ENCODE measurements at places on chromosomes 7 and 10.
A peak's percentile ranks its signal among the peaks of the same experiment; 100 is the strongest.

GRCh38 chr10:89309156-89310055, 7.6 kb downstream of the IFIT2 start:
- DNase-seq: no peak

DNA sequence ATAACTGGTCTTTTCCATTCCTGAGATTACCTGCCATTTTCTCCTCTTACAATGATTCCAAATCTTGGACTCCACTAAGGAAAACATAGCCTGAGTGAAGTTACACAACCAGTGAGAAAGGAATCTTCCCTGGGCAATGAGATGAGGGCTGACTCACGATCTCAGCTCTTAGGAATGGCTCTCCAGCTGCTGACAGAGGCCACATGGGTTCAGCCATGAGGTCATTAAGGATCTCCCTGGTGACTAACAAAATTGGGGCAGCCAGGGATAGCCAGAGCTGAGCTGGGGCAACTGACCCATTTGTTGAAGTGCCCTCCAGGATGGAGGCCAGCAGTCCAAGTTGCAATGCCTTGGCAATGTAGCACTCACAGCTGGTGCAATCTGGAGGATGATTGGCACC, 78.7 kb upstream of the MKLN1 start:
- DNase-seq: peak; percentile 83

DNA sequence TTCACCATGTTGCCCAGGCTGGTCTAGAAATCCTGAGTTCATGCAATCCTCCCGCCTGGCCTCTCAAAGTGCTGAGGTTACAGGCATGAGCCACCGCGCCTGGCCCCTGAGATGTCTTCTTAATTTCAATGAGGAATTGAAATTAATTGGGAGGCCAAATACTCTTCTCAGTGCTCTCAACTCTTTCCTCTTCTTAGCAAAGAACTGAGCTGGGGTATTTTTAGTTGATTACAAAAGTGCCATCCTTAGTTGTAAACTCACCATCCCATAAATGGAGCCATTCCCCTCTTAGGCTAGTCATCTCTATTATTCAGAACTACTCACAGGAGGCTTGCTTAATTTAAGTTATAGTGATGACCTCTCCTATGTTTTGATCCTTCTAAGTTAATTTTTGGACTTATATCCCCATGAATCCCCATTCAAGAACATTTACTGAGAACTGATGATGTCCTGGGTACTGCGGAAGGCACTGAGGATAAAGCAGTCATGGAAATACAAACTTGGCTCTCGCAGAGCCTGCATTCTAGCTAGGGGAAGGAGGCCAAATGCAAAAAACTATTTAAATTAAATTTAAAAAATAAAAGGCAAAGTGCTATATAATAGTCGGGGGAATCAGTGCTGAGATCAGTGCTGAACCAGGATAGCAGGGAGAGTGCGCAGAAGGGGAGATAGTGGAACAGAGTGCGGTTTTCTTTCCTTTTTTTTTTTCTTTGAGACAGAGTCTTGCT, 145.3 kb downstream of the SFMBT2 start:
- DNase-seq: no peak

GRCh38 chr10:43862756-43863155, 214.1 kb upstream of the ZNF32 start:
- DNase-seq: no peak

GRCh38 chr10:22550732-22551131, 163.6 kb downstream of the PIP4K2A start:
- DNase-seq: peak; percentile 15

DNA sequence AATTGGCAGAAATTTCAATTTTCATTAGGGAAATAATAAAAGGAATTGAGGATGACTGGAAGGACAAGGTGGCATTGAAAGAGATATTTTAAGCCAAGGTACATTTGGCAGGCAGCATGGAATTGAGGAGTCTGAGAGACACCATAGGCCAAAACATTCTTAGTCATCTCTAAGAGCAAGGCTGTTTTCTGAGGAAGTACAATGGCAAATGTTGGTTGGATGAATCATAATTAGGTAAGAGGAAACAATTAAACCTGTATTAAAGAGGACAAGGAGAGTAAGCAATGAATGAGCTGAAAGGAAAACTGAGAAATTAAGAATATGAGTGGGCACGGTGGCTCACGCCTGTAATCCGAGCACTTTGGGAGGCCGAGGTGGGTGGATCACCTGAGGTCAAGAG, 86.3 kb downstream of the MRPL32 start:
- no peak for DNase-seq

DNA sequence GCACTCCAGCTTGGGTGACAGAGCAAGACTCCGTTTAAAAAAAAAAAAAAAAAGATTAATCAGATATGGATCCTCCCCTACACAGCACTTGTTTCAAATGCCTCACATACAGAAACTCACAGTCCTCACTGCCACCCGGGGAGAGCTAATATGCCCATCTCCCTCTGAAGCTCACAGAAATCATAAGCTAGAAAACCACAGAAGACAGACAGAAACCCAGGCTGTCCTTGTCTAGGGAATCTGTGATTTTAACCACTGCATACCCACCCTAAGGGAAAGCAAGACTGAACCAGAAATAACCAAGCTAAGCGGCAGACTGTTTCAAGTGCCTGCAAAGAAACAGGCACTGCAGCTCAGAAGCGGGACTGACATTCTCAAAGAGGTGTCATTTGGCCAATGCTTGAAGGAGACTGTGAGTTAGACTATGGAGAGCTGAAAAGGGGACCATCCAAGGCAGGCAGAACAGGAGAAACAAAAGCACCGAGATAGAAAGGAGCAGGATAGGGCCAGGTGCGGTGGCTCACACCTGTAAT, 37.6 kb downstream of the SLC37A3 start:
- no peak for DNase-seq

GRCh38 chr7:41063116-41063515, 639.8 kb downstream of the INHBA start:
- DNase-seq: no peak

DNA sequence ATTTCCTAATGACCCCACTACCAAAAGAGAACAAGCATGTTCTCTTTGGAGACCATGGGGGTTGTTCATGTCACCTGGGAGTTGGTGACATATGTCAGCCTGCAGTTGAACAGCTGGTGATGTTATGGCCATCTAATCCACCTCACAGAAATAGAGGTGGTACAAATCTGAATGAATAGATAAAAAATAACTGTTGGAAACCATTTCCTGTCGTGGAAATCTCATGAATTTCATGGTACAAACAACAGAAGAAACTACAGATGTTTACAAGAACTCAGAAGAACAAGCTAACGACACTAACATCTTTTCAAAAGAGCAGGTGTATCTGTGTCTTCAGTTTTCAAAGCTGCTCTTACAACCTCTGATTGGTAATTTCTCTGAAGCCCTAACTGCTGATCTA, 81.3 kb downstream of the RAPGEF5 start:
- no peak for DNase-seq

DNA sequence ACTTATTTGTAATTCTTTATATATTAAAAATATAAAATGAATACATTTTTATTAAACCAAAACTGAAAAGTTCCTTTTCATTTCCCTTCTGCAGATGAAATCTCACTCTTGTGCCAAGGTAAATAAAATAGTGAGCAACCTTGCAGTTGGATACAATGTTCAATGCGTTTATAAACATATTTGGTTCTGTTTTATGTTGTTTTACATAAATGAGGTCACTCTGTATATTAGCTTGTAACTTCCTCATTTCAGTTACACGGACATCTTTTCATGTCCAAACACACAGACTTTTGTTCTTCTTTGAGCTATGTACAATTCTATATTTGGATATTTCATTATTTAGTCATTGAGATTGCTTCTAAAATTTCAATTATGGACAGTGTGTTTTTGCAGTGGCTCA, 107.7 kb downstream of the BBS9 start:
- DNase-seq: no peak

DNA sequence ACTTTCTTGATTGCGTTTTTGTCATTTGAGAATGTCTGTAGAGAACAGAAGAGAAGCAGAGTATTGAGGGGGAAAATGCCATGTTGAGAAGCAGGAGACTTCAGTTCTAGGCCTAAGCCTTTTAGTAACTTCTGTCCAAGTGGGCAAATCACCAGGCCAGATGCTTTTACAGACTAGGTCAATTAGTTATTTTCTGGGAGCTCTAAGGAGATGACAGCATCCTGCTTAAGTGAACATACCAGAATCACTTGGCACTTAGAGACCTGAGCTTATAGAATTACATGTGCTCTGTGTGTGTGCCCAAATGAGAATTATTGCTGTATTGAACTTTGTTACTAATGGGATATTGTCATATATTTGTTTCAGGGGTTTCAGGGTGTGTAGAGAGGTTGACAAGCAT, 24.0 kb downstream of the AGK start:
- no peak for DNase-seq

- no peak for DNase-seq
Measured at GRCh38 chr7:101900103-101900502, 82.7 kb downstream of the CUX1 start.

GRCh38 chr7:150862356-150862755, 10.0 kb downstream of the AOC1 start:
- DNase-seq: no peak

- peak; percentile 1 for DNase-seq
Measured at GRCh38 chr7:146772601-146773000, 656.0 kb downstream of the CNTNAP2 start.

- DNase-seq: no peak
Measured at GRCh38 chr10:17256051-17256450, 28.0 kb downstream of the VIM start.

DNA sequence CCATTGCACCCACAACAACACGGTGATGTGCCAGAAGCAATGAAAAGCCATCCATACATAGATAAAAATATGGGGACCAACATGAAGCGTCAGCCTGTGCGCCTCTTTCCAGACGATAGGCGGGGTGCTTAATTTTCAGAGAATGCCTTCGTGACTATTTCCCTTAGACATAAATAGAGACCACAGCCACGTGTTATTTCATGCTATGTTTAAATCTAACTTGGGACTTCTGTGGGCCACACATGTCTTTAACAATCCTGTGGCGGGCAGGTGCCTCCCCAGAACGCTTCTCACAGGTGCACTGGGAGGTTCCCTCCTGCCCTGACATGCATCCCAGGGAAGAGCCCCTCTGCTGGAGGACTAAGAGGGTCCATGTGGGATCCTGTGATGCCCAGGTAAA, 259.7 kb downstream of the ADARB2 start:
- DNase-seq: no peak

DNA sequence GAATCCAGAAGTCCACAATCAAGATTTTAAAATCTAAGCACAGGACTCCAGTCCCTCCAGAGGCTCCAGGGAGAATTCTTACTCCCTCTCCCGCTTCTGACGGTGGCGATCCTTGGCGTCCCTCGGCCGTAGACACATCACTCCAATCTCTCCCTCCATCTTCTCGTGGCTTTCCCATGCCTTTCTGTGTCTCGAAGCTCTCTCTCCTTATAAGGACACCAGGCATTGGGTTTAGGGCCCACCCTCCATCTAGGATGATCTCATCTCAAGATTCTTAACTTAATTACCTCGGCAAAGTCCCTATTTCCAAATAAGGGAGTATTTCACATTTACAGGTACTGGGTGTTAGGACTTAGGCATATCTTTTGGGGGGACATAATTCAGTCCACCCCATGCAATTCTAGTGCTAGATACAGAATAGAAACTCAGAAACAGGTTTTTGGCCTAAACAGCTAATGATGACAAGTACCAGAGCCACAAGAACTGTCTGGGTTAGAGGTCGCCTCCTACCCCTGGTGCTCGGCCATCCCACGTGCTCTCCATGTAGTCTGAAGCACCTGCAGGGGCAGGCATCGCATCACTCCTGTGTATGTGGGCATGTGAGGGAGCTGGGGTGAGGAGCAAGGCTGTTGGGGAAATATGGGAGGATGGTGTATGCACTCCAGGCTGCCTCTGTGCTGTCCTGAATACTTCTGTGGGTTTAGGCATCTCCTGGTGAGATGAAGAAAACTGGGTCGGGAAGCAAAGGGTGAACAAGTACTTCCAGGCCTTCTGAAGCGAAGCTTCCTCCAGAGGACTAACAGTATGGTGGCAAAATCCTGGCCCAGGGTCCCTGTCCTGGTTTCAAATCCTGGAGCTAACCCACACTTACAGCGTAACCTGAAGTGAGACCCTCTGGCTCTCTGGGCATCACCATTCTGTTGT, 298.3 kb upstream of the ZMIZ1 start:
- DNase-seq: no peak

DNA sequence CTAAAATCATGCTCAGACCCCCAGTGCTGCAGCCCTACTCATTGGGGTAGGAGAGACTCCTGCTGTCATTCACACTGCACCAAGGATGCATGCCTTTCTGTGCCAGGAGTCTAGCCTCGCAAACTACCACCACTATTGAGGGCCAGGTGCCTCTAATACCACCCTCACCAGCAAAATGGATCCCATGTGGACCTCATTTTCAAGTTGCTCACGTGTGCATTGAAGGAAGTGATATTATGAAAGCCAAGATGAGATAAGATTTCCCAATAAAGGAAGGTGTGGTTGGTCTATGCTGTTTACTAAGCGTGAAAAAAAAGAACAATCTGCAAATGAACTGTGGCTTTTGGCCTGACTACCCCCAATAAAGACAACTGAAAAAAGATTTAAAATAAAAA, 7.2 kb upstream of the LAMTOR4 start:
- DNase-seq: no peak

DNA sequence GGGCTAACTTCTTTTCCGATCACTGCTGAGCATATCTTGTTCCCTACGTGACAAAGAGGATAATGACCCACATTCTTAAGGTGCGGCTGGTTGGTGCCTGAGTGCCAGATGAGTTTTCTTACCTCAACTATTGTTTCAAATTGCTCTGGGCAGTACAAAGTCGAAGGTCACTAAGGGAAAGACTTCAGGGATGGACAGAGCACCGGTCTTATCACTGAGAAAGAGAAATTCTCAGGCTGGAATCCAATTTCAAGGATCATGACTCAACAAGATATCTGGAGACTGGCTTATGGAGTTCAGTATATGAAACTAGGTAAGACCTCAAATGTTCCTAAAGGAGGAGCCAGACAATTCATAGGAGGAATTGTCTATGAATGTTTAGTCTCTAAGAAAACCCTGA, 780.3 kb downstream of the SUGCT start:
- no peak for DNase-seq

- no peak for DNase-seq
Measured at GRCh38 chr7:91776171-91776570, 104.3 kb downstream of the MTERF1 start.

DNA sequence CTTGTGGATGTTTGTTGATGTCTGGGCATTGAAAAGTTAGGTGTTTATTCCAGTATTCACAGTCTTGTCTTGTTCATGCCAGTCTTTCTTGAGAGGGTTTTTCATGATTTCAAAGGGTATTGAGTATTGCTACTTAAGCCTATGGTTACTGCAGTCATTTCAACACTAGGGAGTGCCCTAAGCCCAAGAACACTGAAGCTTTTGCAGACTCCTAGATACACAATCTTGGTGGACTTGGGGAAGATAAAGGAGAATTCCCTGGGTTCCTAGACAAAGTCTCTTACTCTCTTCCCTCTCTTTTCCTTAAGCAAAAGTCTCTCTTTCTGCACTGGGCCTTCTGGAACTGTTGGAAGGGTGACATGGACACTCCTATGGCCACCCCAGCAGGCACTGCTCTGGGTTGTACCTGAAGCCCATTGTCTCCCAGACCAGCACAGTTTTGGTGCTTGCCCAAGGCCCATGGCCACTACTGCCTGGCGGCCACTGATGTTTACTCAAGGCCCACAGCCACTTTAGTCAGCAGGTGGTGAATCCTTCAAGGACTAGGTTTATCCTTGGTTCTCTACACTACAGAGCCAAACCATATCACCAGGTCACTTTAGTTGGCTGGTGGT, 24.9 kb downstream of the SAMD9 start:
- DNase-seq: no peak

All from HTR-8/SVneo (cell line).